ENCODE measurements at places on chromosomes 3 and 15.

- no peak for DNase-seq
Measured at GRCh38 chr3:134846084-134846483, 51.0 kb downstream of the EPHB1 start.

DNA sequence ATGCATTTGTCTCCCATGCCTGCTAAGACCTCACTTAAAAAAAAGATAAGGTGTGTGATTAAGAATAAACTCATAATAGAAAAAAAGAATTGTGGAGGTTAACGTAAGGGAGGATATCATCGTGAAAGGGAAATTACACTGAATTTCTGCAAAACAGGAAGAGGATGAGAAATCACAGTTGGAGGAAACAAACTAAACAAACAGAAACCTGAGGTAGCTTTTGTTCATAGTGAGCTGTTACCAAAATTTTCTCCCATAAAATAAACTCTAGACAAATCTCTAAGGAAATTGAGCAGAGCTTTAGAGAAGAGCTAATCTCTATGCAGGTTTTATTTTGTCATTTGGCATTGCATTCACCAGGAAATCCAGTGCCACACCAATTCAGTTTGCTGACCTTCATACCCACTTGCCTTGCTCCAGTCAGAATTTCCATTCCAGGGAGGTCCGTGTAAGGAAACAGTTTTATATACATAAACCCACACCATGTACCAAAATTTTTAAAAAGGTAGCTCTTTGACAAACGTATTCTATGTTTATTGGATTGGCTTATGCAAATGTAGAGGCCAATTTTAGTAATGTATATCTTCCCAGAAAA is 231.2 kb downstream of the MBNL1 start:
- no peak for DNase-seq

GRCh38 chr15:92100301-92100700 is 246.8 kb downstream of the SLCO3A1 start:
- no peak for DNase-seq

GRCh38 chr3:59084583-59084982 is 34.8 kb upstream of the CFAP20DC start:
- DNase-seq, result no peak

GRCh38 chr3:121431726-121432517 is 113.9 kb downstream of the POLQ start:
- DNase-seq, result no peak

- DNase-seq, result no peak
Measured at GRCh38 chr3:72159487-72159886, 374.5 kb upstream of the PROK2 start.

Data from SHP77 treated with DMSO at 0.1 percent for 48 hours (cell line).